ENCODE measurements at places on chromosomes 16 and 17.

DNA sequence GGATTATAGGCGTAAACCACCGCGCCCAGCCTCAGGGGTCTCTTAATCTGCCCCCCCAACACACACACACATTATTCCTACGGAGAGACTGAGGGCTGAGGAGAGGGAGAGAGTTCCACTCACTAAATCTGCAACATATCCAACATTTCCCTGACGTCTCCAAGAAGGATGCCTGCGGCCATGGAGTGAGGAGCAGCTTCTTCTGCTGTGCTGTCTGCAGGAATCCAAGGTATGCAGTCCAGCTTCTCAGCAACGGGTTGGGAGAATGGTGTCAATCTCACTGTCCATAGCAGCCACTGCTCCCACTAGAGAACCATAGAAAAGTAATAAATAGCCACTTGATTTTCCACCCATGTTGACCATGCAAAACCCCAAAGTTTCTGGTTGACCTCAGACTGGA lies 5.1 kb upstream of the PLXDC1 start:
- no peak for DNase-seq

GRCh38 chr16:89371968-89372634 lies 118.3 kb downstream of the ANKRD11 start:
- no peak for DNase-seq

DNA sequence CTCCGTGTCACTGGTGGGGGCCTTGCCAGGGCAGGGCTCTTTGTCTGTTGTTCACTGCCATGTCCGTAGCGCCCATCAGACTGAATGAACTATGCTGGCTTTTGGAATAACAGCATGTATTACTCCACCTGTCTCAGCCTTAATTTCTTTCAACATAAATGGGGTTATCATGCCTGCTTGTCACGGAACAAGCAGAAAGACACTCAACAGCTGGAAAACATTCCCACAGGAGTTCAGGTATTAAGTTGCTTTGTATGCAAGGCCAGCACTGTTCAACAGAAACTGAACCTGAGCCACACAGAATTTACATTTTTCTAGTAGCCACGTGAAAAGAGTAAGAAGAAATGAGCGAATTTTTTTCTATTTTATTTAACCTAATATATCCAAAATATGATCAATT lies 13.1 kb downstream of the PPL start:
- DNase-seq: no peak

DNA sequence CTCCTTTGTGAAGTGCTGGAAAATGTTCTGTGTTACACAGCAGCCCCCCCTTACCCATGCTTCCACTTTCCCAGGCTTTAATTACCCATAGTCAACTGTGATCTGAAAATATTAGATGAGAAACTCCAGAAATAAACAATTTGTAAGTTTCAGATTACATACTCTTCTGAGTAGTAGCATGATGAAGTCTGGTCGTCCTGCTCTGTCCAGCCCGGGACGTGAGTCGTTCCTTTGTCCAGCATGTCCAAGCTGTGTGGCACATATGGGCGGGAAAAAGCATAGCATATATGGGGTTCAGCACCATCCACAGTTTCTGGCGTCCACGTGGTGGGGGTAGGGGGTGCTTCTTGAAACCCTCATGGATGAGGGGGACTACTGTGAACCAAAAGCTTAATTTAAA lies 83.5 kb downstream of the BANP start:
- DNase-seq: no peak

- peak; percentile 68 for DNase-seq
Observed at GRCh38 chr17:7060165-7060891, 16.4 kb upstream of the SLC16A11 start.

- no peak for DNase-seq
Observed at GRCh38 chr17:75475851-75476250, 19.4 kb downstream of the TMEM94 start.

GRCh38 chr16:56305956-56306565 lies 114.8 kb downstream of the GNAO1 start:
- no peak for DNase-seq

GRCh38 chr16:24851700-24852099 lies 5.9 kb downstream of the SLC5A11 start:
- no peak for DNase-seq

DNA sequence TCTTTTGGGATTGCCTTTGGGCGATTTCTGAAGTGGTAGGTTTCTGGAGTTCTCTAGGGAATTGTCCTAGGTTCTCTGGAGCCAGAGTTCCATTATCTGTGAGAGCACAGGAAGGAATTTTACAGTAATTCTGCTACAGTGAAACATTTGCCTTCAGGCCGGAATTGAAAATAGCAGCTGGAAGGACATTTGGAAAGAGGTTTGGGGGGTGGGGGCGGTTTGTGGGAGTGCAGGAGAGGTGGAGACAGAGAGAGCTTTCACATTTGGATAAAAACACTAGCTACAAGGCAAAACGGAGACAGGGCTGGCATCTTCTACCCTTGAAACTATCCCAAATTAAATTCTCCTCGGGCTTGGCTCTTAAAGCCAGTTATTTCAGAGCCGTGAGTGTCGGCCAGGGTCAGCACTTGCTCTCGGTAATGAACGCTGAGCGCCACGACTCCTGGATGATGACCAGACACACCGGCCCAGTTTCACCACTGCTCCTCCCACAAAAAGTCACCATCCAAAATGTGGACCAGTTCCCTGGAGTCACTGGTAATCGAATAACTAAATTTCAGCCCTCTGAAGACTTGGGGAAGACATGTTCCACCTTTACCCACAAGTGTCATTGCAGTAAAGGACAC lies 67.7 kb upstream of the TANC2 start:
- DNase-seq: no peak

GRCh38 chr17:28507567-28508203 lies 1.5 kb downstream of the FOXN1 start:
- no peak for DNase-seq
